ENCODE measurements at places on chromosomes 12 and 14.

DNA sequence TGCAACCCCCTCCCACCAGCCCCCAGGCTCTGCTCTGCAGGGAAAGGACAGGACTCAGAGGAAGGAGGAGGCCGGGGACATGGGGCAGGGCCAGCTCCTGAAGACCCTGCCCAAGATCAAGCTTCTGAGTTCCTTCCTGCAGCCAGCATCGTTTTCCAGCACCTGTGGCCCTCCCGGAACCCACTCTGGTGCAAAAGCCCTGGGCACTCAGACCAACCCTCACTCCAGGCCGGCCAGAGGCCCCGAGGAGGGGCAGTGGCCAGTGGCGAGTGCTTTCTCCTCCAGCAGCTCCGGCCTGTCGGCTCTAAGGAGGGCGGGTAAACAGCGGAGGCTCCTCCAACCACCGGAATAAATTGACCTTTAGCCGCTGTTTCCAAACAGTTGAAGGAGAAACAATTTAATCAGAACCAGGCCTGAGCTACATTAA is 10.8 kb downstream of the TMEM179 start:
- no peak for DNase-seq

- DNase-seq: no peak
Measured at GRCh38 chr14:30295980-30296379, 263.0 kb upstream of the G2E3 start.

DNA sequence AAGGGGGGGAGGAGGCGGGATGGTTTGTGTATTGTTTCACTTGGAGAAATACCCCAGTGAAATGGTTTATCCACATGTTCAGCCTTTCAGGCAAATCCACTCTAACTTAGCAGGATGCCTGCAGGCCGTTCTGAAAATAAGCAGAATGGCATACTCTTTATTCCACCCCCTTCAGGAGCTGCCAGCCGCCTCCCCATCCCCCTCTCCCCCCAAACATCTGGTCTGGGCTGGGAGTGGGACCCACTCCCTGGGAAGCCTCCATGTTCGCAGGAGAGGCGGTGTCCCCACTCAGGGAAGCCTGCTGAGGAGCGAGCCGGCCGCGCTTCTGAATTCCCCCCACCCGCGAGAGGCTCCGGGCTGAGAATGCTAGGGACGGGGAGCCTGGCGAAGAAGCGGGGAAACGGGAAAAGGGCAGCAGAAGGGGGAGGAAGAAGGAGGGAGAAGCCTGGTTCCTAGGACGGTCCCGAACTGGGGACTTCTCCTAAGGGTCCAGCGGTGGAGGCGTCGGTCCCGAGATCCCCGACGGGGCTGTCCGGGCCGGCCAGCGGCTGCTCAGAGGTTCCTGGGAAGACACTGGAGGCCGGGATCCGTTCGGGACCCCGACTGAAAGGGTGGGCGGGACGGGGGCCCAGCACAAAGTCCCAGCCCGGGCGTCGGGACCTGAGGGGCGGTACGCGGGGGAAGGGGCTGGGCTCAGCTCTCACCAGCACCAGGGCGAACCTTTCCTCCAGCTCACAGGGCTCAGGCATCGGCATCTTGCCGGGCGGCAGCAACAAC is 666 bp downstream of the FMNL3 start:
- no peak for DNase-seq

GRCh38 chr12:44367916-44368315 is 508.2 kb downstream of the NELL2 start:
- no peak for DNase-seq

- DNase-seq: no peak
Measured at GRCh38 chr14:36950812-36951211, 221.6 kb downstream of the SLC25A21 start.

DNA sequence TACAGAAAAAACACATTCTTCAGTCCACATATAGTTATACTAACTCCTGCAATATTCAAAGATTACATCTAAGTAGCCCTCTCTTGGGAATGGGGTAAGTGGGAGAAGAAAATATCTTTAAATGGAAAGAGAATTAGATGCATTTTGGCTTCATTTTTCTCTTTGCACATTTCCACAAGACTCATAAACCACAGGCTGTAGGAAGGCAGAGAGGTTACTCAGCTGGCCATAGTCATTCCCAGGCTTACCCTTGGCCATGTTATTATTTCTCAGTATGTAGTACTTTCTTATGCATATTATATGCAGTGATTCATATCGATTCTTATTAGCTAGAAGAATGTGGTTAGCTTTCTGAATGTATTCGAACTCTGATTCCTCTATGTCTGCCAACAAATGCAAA is 92.2 kb downstream of the PTPRR start:
- no peak for DNase-seq

- no peak for DNase-seq
Measured at GRCh38 chr12:18868717-18869116, 130.8 kb downstream of the CAPZA3 start.

- no peak for DNase-seq
Measured at GRCh38 chr12:63317286-63317846, 166.4 kb upstream of the AVPR1A start.
